ENCODE measurements at places on chromosomes 11 and 22.

GRCh38 chr11:57699813-57700212 is 12.2 kb downstream of the MED19 start:
- no peak for DNase-seq

- no peak for DNase-seq
These were observed 23.3 kb upstream of the TMPRSS5 start for GRCh38 chr11:113729456-113729855.

DNA sequence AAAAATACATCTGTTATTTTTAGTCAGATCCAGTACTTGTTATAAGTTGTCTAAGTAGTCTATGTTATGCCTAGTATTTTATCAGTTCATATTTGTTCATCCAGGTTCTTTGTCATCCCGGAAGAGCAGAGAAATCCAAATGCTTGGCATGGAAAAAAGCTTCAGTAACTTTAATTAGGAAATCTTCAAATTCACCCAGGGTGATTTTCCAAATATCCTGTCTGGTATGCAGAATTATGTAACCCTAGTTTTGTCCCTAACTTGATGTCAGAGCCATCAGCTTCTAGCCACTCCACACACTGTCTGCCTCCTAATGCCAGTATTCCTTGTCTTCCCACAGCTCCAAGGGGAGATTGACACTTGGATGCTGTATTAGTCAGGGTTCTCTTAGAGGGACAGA is 216.2 kb downstream of the ARHGAP42 start:
- DNase-seq = no peak

DNA sequence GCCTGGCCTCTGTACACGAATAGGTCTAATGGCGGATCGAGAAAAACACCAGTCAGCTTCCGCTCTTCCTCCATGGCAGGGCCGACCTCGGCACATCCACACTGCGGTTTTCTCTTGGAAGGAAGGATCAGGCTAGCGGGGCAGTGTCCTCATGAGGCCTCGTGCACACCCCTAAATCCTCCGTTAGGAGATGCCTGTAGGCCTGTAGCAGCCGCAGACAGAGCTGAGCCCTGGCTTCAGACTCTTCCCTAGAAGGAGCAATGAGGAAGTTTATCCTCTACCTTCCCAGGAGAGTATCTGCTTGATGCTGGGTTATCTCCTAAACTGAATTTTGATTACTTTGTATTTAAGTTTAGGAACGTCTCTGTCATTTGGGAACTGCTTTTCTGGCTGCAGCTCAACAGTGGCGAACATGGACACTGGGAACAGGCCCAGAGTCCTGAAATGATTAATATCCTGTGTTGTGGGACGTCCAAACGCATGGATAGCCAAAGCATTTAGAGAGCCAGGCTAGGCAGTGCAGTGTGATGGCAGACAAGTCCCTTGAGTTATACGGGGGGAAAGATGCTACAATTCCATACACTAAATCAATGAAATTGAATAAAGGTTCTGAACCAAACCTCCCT is 16.5 kb upstream of the BMAL1 start:
- no peak for DNase-seq

GRCh38 chr11:25453471-25453870 is 878.5 kb upstream of the ANO3 start:
- no peak for DNase-seq

- DNase-seq = no peak
These were observed 17.0 kb downstream of the MRPL48 start for GRCh38 chr11:73804712-73805111.

GRCh38 chr22:46297151-46297812 is 612 bp downstream of the GTSE1 start:
- DNase-seq = peak; percentile 17

DNA sequence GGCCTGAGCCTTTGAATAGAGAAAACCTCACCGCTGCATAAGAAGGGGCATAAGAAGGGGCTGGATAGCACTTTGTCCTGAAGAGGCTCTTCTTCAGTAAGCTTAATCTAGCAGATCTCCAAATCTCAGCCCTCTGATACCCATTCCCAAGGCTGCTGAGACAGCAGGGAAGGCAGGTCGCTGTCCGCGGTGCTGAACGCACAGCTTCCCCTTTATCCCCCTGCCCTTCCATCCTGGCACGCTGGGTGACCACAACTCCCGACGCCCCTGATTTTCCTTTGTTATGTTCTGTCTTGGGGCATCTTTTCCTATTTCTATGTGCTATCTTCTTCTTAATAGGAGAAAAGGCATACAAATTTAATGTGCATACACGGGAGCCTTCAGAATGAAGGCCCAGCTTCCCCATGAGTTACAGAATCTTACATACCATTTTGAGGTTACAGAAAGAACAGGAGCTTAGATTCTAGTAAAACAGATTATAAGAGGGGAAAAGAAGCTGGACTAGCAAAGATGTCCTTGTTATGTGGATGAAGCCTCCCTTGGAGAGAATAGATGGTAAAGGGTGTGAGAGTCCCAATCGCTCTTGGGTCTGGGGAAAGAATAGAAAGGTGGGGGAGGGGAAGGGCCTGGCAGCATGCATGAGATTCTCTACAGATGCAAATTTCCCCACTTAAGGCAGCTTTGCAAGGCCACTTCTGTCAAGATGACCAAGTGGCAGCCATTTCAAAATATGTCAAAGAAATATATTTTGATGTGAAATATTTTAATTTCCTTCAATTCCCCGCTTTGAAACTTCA is 5.7 kb upstream of the SULT4A1 start:
- DNase-seq = peak; percentile 15

GRCh38 chr11:106105986-106106385 is 28.5 kb downstream of the AASDHPPT start:
- no peak for DNase-seq

DNA sequence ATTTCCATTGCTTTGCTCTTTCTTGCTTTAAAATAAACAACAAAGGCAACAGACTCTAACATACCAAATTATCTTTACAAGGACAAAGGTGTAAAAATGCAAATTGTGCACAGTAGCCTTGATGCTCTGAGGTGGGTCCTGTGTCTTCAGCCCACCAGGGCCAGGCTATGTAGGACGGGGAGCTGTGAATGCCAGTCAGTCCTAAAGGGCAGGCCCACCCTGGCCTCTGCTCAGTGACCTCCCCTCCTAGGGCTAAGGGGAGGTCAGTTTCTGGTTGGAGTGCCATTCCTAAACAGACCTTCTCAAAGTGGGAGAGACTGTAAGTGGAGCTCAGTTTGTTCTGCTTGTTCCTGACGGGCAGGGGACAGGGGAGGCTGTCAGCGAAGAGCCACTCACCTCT is 78.0 kb upstream of the SUSD2 start:
- DNase-seq = no peak

DNA sequence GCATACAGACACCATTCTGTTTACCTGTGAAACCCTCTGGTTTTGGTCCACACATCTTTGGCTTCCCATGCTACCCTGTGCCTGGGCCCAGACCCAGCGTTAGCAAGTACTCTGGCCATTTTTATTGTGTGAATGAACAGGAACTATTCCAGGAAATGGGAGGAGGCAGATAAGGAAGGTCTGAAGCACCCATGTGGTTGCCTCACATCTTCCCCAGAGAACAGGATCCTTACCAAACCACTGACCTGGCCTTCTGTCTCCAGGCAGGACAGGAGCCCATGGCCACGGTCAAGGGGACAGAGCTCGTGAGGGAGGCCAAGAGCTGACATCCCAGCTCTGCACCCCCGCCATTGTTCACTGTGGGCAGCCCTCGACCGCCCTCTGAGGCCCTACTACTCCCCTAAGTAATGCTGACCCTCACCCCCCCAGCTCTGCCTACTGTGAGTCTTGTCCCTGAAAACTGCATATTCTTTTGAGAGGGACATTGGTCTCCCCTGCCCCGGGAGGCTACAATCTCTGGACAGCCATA is 97.7 kb upstream of the TP53I11 start:
- no peak for DNase-seq

DNA sequence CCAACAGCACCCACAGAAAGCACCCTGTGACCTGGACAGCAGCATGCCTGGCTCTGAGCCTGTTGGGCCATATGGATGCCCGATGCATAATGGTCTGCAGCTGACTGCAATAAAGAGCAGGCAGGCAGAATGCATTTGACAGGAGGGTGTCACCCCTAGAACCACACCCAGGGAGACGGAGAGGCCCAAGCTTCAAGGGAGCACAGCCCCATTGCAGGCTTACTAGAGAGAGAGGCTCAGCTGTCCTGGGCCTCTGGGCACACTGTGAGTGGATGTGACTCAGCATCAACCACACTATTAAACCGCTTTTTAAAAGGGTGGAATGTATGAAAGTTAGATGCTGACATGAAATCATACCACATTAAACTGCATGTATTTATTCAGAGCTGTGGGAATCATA is 365.3 kb downstream of the CTTN start:
- no peak for DNase-seq

- DNase-seq = no peak
These were observed 311.4 kb downstream of the DYNC2H1 start for GRCh38 chr11:103420593-103420992.

- no peak for DNase-seq
These were observed 914.2 kb upstream of the RAG2 start for GRCh38 chr11:37512156-37512780.

DNA sequence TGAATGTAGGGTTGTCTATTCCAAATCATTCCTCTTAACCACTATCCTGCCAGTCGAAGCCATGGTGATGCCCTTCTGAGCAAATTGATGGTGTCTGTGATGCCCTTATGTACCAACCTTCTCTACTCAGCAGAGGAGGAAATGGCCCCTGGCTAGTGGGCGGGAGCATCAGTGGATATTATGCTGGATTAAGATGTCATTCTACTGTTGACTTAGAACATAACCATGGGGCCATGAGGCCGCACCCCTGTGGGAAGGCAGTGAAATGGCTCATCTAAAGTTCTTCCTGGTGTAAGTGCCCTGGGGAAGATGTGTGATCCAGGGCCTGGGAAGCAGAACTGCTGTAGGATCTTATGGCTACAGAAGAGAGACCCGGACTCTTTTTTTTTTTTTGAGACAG is 20.7 kb upstream of the P2RY2 start:
- no peak for DNase-seq

- no peak for DNase-seq
These were observed 28.1 kb upstream of the RTL6 start for GRCh38 chr22:44525941-44526778.

DNA sequence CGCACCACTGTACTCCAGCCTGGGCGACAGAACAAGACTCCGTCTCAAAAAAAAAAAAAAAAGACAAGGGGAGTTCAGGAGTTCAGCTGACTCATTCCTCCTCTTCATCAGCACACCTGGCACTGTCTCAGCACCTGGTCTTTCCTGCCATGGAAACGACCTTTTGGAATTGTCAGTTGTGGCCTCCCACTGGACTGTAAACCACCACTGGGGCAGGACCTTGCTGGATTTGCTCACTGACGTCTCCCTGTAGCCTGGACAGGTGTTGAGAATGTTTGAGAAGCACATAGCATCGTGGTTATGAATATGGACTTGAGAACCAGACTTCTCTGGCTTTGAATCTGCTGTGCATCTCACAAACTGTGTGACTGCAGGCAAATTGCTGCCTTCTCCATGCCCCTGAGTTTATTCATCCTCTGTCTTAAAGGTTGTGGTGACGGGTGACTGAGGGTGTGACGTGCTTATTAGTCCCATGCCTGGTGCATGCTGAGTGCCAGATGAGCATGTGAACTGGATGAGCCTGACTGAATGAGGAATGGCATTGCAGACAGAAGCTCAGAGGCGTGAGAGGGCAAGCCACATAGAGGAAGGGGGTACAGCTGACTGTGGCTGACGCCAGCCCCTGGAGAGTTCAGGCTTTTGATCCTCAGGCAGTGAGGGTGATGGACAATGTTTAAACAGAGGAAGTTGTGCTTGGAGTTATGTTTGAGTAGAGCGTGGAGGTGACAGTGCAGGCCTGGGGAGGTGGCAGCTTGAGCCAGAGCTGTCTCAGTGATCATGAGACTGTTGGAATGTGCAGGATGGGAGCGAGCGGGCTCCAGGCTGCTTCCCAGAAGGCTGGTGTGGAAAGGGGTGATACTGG is 12.7 kb downstream of the TOM1 start:
- no peak for DNase-seq

- DNase-seq = no peak
These were observed 29.6 kb downstream of the SNX19 start for GRCh38 chr11:130886704-130887103.

DNA sequence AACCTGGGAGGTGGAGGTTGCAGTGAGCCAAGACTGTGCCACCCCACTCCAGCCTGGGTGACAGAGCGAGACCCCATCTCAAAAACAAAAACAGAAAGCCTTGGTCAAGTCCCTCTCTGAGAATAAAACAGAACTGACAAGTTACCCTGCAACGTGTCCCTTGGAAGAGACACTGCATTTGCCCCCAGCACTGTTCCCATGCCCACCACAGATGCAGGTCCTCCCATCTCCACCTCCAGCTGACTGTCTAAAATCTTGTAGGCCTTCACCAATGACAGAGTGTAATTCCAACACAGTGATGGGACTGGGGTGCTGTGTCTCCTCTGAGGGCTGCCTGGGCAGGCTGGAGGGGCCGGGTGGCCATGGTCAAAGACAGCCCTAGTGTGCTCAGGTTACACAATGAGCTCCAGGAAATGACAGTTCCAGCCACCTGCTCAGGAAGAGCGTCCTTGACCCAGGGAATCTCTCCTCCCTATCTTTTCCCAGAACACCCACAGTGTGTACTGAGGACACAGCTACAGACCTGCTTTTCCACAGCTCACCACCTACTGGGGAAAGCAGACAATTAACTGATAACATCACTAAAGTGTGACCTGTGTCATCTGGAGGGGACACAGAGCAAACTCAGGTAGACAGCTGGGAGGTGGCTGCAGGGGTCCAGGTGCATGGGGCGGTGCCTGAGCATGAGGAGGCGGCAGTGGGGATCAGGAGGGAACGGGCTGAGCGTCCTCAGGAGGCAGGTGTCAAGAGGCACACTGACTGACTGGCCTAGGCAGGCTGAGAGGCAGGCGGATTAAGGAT is 56.4 kb downstream of the ARFGAP3 start:
- no peak for DNase-seq

- DNase-seq = peak; percentile 63
These were observed 599 bp downstream of the NPTXR start for GRCh38 chr22:38843201-38843656.

- DNase-seq = no peak
These were observed 63.2 kb upstream of the FIBIN start for GRCh38 chr11:26930518-26931247.

GRCh38 chr11:24637520-24637919 is 140.7 kb downstream of the LUZP2 start:
- DNase-seq = no peak

Measured in T-helper 2 cell treated with Interferon-gamma antibody and Interleukin-4, amounts not matched to agents 5 μg/mL and 100 μg/mL, for 36 hours (primary cell).